ENCODE measurements at places on chromosomes 2 and 18. TPM values are rescaled to one million over a fixed set of nuclear protein-coding genes. Genes with fewer than 3 reads are reported as not detected.

EVX2 gene
- total RNA-seq = not detected

LAMA1 gene
- total RNA-seq = 131 TPM

MAL gene
- total RNA-seq = not detected

ATP6V1C2 gene
- 1.2 TPM for total RNA-seq

All from SK-MEL-5 (cell line).